ENCODE measurements at places on chromosomes 4 and X. TPM values are rescaled to one million over a fixed set of nuclear protein-coding genes. Genes with fewer than 3 reads are reported as not detected.

The AFF2 gene
- 16.2 TPM for total RNA-seq

The SPRY1 gene
- 14.1 TPM for total RNA-seq

The GPM6B gene
- 0.21 TPM for total RNA-seq

The GPRASP3 gene
- 0.73 TPM for total RNA-seq

The GAB3 gene
- 10.1 TPM for total RNA-seq

The SGMS2 gene
- 8.6 TPM for total RNA-seq

The FABP2 gene
- total RNA-seq, result not detected

The INPP4B gene
- 46.9 TPM for total RNA-seq

The SOX3 gene
- total RNA-seq, result not detected

The FGFBP2 gene
- total RNA-seq, result 84.5 TPM

The MAGEC1 gene
- not detected for total RNA-seq

The CLCN4 gene
- total RNA-seq, result 0.84 TPM

The STAP1 gene
- 13.0 TPM for total RNA-seq

The ALAS2 gene
- 2.4 TPM for total RNA-seq

The VAMP7 gene
- 48.6 TPM for total RNA-seq

The NAP1L3 gene
- 7.7 TPM for total RNA-seq

The CENPVL3 gene
- total RNA-seq, result not detected

The PDLIM3 gene
- 0.10 TPM for total RNA-seq

The HTR2C gene
- total RNA-seq, result not detected

The FAM241A gene
- 3.4 TPM for total RNA-seq

The CXCL5 gene
- total RNA-seq, result 9.6 TPM

The CLDN34 gene
- not detected for total RNA-seq

The GSX2 gene
- not detected for total RNA-seq

The CFAP47 gene
- 0.10 TPM for total RNA-seq

The MAGEA10 gene
- total RNA-seq, result not detected

The KDM5C gene
- total RNA-seq, result 323 TPM
